HL-60 (cell line): ENCODE measurements at places on chromosomes 3 and 15.
A peak's percentile ranks its signal among the peaks of the same experiment; 100 is the strongest.

DNA sequence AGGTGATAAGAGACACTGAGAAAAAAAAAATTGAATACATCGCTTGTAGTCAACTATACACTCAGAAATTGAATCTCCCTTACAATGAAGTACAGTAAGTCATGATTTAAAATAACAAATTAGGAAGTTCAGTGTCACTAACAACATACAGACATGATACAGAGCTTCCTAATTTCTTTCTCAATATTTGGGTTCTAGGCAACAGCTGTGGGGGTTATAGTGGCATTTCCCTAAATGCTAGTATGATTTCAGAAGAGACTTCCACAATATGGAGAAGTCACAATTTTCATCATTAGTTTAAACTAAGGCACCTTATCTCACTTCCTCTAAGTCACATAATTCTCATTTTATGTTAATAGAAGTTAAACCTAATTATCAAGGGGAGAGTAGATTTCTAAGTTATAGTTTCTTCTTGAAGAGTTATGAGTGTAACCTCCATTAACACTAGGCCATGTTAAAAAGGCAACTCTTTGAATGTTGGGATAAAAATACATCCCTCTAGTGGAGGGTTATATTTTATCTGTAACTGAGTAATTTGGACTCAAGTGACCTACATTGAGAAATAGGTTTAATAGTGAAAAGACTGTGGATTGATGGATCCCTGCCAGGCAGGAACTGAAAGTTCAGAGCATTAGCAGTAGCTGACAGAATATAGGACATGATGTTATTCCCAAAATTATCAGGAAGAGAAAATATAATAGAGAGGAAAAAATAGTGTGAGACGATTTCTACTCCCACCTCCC is 286.0 kb upstream of the SUCLG2 start:
- no peak for DNase-seq

- no peak for DNase-seq
These were observed 107.6 kb upstream of the FXR1 start for GRCh38 chr3:180804916-180805315.

GRCh38 chr3:117404141-117404540 is 694.6 kb downstream of the TUSC7 start:
- peak; percentile 7 for DNase-seq

DNA sequence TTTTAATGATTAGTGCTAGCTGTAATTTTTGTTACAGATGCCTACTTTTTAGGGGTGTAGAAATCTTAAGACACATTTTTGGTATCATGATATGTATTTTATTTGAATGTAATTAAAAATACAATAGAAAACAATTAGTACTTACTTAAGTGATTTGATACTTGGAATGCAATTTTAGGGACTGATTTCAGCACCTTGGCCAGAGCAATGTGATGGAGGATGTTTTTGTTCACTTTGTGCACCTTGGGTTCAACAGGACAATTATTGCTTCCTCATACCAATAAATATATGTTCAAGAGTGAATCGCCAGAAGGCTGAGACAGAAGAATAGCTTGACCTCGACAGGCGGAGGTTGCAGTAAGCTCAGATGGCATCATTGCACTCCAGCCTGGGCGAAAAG is 22.3 kb downstream of the GMNC start:
- DNase-seq: no peak

DNA sequence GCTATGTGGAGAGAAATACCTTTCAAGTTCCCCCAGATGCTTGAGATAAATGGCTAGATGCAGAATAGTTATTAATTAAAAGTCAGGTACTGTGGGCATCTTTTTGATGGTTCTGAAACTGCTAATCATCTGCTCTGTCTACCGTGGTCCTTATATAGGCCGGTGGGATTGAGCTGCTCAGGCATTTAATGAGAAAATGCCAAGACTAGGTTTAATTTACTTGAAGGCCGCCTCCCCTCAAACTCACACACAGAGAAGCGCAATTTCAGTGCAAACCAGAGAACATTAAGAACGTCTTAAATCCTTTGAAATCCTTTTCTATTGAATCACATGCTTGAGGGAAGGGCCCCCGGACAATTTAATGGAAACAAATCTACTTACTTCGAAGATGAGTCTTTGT is 136.4 kb upstream of the CRBN start:
- no peak for DNase-seq

DNA sequence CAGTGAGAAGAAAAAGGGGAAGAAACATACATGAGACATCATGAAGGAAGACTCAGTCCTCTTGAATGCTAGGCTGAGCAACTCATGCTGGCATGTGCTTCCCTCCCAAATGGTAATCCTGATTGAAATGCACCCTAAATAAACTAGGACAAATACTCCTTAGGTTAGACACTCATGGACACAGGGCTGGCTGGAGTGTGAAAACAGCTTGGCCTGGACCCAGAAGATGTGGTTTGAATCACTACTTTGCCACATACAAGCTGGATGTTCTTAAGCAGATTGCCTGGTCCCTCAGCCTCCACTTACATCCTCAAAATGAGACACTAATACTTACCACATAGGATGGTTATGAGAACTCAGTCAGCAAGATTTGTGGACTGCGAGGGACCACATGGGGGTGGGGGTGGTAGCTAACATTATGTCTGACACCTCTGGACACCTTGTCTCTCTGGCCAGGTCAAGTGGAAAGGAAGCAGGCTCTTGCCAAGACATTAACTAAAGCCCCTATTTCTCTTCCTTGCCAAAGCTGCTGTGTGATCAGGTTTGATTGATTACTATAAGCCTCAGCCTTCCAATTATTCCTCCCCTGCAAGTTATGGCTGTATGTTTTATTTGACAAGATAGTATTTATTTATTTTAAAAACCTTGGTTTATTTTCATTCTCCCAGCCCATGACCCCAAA is 138.9 kb upstream of the SLC7A14 start:
- no peak for DNase-seq

DNA sequence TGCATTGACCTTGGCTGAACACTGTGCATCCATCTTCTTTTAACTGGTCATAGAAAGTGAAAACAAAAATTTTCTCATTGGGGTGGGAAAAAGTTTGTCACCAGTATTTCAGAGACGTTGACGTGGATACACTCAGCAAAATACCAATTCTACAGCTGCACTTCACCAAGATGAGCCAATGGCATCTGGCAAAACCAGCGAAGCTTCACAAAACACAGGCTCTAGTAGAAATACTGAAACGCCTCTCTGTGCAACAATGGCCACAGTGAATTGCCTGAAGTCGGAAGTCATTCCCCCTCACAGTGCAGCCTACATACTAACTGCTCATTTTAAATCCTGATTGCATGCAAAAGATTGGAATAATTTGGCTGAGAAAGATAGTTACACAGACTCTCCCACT is 17.0 kb downstream of the PCYT1A start:
- no peak for DNase-seq

GRCh38 chr3:18238746-18239331 is 186.3 kb downstream of the SATB1 start:
- no peak for DNase-seq

DNA sequence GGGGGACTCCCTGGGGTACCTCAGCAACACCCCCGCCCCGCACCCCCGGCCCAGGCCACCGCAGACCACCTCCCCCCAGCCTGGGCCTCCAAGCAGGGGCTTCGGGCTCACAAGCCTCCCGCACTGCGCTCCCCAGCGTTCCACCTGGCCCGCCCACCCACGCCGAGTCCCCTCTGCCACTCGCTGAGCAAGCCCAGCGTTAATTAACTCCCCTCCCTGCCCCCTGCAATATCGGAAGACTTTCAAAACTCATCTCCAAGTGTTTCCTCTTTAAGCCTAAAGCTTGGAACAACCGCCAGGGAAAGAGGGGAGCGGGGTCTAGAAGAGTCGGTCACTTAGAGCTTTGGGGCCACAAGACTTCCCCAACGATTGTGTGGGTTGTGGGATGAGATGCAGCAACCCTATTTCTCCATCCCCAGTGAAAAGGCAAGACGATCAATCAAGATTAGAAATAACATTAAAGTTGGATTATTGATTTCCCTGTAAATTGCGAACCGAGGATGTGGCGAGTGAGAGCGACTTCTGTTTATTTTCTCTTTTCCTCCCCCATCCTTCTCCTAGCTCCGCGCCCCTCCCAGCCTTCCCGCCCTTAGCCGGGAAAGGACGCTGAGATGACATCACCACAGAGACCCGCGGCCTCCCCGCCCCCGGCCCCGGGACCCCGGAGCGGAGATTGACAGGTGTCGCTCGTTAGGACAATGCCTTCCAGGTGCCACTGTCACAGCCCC is 30.2 kb downstream of the NR2F2 start:
- DNase-seq: no peak

GRCh38 chr15:86060674-86061073 is 19.0 kb upstream of the AGBL1 start:
- DNase-seq: no peak

GRCh38 chr15:90004671-90005070 is 3.5 kb downstream of the ZNF710 start:
- peak; percentile 87 for DNase-seq

- no peak for DNase-seq
These were observed 41.8 kb upstream of the GOLM2 start for GRCh38 chr15:44246521-44247268.

DNA sequence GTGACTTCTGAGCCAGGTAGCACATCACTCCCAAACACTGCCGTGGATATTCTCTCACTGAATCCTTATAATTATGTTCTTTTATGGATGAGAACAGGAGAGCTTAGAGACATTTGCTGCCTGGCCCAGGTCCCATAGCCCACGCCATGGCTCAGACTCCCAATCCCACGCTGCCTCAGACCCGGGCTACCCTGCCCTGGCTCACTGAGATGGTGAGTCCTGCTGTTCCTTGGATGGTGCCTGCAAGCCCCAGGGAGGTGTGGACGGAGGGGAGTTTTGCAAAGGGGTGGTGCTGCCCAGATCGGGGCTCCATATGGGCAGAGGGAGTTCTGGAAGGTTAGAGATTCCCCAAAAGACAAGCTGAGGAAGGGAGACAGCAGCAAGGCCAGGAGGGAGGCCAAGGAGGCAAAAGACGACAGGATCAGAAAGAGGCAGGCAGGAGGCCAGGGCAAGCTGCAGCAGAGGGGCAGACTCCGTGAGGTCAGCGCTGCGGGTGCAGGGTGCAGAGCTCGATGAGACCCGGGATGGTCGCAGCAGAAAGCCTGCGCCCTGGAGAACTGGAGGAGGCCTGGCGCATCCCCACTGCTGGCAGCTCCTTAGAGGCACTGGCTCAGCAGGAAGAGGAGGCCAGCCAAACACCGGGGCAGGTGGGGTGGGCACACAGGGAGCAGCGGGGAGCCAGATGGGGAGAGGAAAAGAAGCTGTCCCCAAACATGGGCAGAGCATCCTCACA is 95.7 kb upstream of the ALDH1A3 start:
- DNase-seq: no peak

DNA sequence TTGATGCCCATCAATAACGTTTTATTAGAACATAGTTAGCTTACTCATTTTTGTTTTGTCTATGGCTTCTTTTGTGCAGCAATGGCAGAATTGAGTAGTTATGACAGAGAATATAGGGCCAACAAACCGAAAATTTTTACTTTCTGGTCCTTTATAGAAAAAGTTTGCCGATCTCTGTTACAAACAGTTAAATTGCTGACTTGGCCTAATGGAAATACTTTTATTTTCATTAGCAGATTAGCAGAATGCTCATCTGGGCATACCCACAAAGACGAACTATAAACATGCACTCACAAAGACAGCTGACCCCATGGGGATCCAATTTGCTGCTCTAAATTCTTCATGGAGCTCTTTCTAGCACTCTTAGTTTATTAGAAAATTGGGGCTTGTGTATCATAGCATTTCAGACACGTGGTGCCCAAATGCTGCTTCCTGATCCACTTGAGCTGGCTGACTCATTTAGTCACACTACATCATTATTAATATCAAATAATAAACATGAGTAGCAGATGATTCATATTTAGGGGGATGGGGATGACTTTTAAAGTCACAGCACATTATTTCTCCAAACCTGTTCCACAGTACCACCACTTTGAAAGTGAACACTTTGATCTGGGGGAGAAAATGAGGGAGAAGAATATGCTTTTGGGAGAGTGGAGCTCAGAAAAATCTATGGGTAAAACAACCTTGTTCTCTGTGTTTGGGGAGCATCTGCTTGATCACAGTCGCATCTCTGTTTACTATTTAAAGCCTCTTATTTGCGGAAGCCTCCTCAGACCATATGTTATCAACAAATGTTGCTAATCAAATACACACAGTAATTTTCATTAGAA is 228.1 kb upstream of the FEZF2 start:
- DNase-seq: no peak

DNA sequence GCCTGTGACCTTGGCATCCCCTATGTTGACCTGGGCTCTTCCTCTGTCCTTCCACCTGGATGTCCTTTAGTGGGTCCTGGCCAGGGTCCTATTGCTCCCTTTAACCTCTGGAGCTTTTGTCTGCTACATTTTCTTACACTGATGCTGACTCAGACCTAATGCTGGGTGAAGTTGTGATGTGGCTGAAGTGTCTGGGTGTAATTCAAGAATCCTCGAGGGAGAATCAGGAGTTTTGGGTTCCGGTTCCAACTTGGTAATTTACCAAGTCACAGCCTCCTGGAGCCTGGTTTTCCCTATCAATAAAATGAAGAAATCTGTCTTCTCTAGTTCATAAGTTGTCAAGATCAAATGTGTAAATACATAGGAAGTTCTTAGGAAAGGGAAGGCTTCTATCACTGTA is 25.6 kb downstream of the CEP19 start:
- DNase-seq: no peak

DNA sequence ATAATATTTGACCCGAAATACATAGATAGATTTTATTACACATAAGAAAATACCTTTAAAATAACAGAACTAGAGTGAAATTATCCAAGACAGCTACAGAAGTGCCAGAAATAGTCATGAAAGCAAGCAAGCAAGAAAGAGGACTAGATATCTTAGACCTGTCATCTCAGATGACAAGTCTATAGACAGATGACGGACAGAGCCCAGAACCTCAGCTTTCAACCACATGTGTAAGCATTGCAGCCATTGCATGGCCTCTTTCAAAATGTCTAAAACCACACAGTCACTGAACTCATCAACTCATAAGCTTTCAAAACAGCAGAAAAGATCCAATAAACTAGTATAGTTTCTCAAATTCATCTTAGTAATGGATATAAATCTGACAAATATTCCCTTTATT is 59.8 kb upstream of the FHIT start:
- DNase-seq: no peak

DNA sequence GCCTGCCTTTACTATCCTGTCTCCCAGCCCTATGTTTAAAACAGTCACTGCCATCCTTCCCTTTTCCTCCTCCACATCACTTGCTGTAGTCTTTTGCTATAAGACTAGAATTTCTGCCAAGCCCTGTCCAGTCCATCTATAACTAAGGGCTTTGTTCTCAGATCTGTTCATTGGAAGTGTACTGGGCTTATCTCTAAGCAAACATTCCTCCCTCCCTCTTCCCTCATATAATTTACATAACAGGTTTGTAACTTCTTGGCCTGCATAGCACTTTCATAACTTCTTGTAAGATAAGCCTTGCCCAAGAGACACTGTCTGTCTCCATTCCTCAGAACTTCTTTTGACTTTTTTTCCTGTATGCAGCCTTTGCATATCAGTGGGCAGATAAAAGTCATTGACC is 16.7 kb downstream of the TPRG1 start:
- no peak for DNase-seq

- no peak for DNase-seq
These were observed 17.3 kb downstream of the IGDCC3 start for GRCh38 chr15:65360506-65360905.

- DNase-seq: no peak
These were observed 39.5 kb upstream of the ATP2C1 start for GRCh38 chr3:130854208-130854864.
